ENCODE measurements at places on chromosomes 16 and 17.

GRCh38 chr17:11916091-11916490 lies 81.2 kb downstream of the ZNF18 start:
- no peak for DNase-seq

- DNase-seq: no peak
Observed at GRCh38 chr16:49688036-49688697, 167.7 kb downstream of the ZNF423 start.

DNA sequence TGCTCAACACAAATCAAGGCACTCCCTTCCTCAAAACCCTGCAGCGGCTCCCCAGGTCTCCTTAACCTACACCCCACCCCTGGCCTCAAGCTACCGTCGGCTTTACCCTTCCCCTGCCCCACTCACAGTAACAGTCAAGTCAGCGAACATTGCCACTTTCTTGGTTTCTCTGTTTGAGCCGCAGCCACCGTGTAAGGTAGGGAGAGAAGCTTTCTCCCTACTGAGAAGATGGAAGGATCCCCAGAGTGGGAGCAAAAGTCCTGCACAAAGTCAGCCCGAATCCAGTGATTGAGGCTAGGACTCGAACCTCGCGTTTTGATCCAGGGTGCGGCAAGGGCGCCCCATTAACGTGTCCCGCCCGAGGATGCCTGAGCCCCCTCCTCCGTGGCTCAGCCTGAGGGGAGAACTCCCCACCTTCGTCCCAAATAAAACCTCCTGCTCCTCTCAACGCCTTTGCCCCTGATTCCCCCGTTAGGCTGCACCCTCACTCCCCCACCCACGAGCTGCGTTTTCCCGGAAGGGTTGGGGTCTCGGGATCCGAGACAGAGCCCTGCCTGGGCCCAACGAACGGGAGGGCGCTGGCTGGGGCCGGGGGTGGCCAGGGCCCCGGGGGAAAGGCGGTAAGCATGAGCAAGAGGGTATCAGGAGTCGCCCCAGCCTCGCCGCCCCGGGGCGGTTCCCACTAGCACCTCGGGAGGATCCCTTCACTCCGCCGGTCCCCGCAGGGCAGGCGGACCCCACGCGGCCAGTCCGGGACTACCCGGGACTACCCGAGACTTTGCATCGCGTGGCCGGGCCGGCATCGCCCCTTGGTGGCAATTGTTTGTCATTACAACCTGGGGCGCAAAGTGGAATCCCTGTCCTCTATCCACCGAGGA lies 9.9 kb upstream of the NAGS start:
- DNase-seq: peak; percentile 65

GRCh38 chr17:7095625-7096024 lies 15.6 kb upstream of the CLEC10A start:
- DNase-seq: no peak

GRCh38 chr17:81563861-81564586 lies 11.9 kb upstream of the FAAP100 start:
- no peak for DNase-seq

DNA sequence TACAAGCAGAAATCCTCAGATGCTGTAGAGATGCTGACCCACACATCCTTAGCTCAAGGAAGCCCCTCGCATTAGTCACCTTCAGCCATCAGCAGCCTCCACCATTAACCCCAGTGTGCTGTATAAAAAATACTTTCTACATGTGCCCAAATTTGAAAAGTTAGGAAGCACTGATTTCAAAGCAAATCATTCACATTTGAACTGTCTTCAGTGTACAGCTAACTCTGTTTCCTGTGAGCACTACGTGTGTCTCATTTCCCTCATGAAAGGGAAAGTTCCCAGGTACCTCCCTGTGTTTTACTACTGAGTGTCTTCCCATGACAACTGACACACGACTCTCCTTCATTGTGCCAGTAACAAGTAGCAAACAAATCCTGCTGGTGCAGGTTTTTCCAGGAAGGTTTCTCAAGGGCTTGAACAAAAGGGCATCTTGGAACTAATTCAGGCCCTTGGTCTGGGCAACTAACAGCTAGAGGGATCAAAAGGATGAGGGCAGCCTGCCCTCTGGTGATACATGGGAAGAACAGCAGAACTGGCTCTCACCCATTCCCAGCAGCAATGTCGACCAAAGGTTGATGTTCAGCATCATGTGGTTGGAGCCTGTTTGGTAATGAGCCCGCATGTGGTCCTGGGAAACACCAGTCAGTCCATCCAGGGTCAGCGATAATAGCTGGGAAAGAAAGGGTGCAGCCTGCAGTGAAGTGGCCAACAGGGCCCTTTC lies 4.0 kb downstream of the SLC35B1 start:
- no peak for DNase-seq

- DNase-seq: no peak
Observed at GRCh38 chr17:51124640-51125503, 4.2 kb upstream of the SPAG9 start.

GRCh38 chr17:43892647-43892952 lies 14.7 kb downstream of the MPP2 start:
- no peak for DNase-seq

Data from CD4-positive, alpha-beta T cell treated with Interleukin-2 at 100 ng/mL for 4 hours (primary cell).